ENCODE measurements at places on chromosomes 3 and 15.

DNA sequence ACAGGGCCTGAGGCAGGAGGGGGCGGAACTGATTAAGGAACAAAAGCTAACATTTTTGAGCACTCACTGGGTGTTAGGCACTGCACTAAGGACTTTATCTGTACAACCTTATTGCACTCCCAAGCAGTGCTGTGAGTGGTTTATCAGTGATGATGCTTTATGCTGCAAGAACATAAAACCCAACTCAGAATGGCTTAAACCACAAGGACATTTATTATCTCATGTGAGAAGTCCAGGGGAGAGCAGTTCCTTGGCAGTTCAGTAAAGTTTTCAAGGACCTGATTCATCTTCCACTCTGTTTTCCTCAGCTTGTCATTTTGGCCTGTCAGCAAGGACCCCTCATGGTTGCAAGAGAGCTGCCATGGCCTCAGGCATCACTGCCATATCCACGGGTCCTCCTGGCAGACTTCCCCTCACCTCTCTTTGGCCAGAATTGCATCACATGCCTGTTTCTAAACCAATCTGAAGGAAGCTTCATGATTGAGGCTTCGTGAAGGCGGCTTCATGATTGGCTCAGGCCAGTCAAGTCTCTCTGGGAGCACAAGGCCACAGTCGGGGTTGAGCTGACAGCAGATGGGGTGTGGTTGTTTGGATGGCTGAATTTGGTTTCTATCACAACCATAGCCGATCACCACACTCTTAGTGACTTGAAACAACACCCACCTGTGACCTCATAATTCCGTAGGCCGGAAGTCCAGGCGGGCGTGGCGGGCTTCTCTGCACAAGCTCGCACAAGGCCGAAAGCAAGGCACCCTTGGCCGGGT lies 15.8 kb downstream of the EFCC1 start:
- DNase-seq, result no peak

- DNase-seq, result no peak
Measured at GRCh38 chr3:106093616-106094015, 224.8 kb upstream of the CBLB start.

GRCh38 chr3:150243466-150243865 lies 164.6 kb upstream of the TSC22D2 start:
- no peak for DNase-seq

GRCh38 chr3:17035033-17035432 lies 150.3 kb downstream of the PLCL2 start:
- DNase-seq, result no peak

GRCh38 chr3:42653560-42654330 lies at the start of gene ZBTB47:
ZBTB47 (plus strand) TSS chr3:42653697; CDS start chr3:42658356, 4,659 bp downstream.
- no peak for DNase-seq

DNA sequence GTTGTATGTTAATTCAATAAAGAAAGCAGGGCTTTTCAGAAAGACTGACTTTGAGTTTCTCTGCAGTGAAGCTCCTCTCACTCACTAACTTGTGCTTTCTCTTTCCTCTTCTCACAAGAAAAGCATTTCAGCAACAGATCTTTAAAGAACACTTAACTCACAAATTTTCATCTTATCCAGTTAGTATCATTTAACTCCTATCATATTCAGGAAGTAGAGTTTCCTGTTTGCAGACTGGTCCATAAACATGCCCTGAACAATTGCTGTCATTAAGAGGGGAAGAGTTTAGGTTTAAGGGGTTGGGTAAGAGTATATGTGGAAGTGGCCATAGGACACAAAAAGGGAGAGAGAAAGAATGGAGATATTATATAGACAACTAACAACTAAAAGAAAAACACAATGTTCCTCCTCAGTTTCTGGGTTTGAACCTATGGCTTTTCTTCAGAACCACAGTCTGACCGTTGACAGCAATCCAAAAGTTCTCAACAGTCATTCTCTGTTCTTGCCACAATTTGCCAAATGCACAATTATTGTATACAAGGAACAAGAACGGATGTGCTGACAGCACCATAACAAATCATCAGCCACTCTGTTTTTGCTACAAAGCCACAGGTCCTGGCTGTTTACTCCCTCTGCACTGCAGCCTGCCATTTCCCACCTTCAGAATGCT lies 63.9 kb downstream of the CHAC1 start:
- DNase-seq, result no peak

- DNase-seq, result no peak
Measured at GRCh38 chr3:186280737-186281136, 81.3 kb downstream of the DGKG start.

DNA sequence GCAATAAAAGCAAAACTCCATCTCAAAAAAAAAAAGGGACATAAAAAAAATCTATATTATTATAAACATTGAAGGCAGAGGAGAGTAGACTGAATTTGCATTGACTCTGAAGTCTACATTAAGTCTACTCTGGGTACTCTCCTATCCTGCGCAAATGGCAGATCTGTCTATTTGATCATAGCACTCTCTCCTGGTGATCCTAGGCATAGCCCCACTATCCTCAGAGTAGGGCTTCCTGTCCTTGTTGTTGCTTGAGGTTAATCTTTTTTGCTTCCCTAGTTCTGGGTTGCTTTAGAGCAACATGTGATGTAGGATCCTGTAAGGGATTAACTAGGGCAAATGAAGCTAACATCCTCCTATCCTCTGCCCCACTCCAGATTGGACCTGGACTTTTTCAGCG lies 82.1 kb upstream of the LRRFIP2 start:
- no peak for DNase-seq

DNA sequence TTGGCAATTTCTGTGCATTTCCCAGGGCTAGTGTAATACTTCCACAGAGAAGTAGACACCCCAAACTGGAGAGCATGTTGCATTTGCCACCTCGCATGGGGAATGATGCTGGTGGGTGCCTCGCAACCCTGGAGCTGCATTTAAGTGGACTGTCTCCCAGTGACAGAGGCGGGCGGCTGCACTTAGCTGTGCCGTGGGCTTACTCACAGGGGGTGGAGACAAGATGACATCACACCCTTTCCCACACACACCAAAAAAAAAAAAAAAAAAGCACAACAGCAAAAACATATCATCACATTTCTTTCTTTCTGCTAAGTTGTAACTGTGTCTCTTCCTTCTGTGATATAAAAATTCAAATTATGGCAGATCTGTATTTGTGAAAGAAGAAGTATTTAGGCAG lies at the start of gene ABI3BP:
ABI3BP (minus strand) TSS at position 113 of the 400 bp plus-strand sequence; CDS start at position 76, 37 bp downstream.
- no peak for DNase-seq

- DNase-seq, result peak; percentile 8
Measured at GRCh38 chr3:9402410-9403228, 5.2 kb downstream of the SETD5 start.

GRCh38 chr3:176798680-176799079 lies 398.6 kb downstream of the TBL1XR1 start:
- no peak for DNase-seq

DNA sequence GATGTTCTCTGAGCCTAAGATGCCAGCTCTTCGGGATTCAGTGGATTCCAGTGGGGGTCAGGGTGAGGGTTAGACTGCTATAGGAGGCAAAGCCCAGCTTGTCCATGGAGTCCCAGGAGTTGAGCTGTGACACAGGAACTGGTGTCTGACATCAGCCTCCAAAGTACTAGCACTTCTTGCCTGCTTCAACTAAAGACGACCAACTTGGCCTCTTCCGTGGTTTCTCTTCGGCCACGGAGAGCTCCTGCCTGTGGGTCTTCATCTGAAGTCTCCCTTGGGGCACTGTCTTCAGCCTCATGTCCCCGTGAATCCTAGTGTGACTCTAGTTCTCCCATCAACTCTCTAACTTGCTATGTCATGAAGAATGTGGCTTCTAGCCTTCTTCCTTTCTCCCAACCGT lies 12.8 kb upstream of the ACAN start:
- DNase-seq, result no peak

DNA sequence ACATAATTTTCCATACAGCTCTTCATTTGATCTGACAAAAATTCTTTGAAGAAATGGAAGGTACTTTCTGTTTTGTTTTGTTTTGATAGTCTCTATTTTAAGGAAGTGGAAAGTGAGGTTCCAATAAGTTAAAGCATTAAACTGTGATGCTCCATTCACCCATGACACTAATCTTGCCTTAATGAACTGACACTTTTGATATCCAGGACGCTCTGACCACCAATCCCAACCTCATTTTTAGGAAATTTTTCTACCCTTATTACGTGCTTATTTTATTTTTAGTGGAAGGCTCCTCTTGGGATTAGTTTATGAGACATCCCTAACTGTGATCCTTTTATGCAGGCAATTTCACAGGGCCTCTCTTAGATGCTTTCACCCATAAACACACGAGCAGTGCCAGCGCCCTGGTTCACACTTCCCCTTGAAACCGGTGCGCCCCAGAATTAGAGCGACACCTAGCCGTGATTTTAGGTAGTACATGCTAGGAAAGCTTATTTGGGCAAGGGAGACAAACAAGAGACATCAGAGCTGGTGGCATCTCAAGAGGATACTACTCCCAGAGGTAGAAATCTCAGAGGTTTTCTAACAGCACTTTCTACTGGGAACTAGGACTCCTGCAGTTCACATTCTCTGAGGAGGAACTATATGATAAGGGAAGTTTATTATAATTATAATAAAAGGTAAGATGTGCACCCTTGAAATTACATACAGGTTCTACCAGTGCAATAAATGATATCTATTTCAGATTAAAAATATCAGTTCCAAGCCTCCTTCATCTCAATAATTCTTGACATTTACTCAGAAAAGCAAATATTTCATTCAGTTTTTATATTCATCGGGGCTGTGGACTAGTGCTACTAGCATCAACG lies 173.9 kb downstream of the SLC9A9 start:
- DNase-seq, result peak; percentile 54

GRCh38 chr3:107910713-107911259 lies 180.0 kb downstream of the CD47 start:
- DNase-seq, result no peak

DNA sequence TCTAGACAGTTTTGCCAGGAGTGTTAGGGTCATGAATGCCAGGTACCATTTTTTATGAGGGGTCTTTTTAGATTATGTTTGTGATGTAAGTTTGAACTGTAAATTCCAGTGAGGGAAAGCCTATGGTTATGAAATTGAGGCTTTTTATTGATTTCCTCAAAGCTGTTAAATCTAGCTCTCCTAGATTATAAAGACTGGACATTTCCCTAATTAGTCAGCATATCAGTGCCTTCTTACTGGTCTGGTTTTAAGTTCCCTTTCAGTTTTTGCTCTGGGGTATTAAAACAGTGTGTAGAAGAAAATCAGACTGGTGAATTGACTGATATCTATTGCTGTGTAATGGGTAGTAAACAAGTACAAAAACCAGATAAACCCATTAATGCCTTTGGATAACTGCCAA lies 39.2 kb downstream of the LRRC49 start:
- DNase-seq, result no peak

DNA sequence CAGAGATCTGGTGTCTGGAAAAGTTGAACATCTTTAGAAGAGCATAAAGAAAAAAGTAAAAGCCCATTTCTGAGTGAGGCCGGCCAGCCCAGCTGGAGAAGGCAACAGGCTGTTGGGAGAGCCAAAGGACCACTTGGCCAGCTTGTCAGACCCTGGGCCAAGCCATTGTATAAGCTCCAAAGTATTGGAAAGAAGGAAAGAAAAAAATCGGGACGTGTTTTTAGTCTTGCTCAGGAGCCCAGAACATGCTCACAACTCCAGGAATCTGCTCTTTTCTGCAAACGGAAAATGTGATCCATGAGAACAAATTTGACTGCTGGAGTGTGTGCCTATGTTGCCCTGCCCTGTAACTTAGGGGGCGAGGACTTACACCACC lies 10.4 kb upstream of the CLPX start:
- DNase-seq, result no peak

DNA sequence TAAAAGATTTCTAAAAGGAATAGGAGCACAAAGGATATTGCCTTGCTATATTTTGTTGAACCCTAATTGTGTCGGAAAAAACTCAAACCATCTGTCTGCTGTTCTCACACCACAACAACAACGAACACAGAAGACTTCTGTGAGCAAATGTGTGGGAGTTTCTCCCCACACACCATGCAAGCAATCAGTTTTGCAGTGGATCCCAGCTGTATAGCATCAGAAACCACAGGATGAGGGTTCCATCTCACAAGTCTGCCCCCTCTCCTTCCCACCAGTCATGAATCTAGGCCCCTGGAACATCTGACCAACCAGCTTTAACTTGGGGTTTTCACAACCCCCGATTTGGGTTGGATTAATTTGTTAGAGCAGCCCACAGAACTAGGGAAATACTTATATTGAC lies 91.3 kb upstream of the SLC4A7 start:
- DNase-seq, result no peak

DNA sequence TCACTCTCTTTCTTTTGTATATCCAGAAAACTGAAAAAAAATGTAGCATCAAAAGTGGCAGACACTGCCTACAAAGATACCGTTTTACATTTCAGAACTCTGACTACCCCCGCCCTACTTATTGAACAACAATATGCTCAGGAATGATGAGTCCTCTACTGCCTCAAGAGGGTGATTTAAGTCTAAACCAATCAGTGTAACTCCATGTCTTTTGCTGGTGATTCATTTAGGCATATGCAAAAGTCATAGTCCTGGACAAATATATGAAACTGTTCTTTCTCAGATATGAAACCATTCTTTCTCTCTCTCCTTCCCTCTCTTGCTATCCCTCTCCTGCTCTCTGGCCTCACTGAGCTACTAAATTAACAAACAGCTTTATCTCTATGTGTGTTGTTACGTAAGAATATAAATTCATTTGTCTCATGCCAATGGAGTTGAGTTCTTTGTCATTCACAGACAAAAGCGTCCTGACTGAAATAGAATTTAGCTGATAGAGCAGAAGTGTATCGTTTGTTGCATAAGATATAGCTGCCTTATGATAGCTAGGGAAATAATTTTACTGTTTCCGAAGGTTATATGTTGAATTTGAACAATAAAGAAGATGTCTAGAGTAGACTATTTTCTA lies 133.7 kb upstream of the OSTN start:
- DNase-seq, result no peak

- no peak for DNase-seq
Measured at GRCh38 chr3:183497313-183497712, 58.2 kb downstream of the KLHL6 start.

GRCh38 chr3:8838234-8838633 lies 68.8 kb upstream of the OXTR start:
- DNase-seq, result no peak
